ENCODE measurements at places on chromosomes 2 and 18. TPM values are rescaled to one million over a fixed set of nuclear protein-coding genes. Genes with fewer than 3 reads are reported as not detected.

- DNase-seq = no peak
These were observed 47.8 kb upstream of the SLC4A10 start for GRCh38 chr2:161576421-161576820.

- no peak for DNase-seq
These were observed 9.0 kb downstream of the ASB1 start for GRCh38 chr2:238435752-238436096.

DNA sequence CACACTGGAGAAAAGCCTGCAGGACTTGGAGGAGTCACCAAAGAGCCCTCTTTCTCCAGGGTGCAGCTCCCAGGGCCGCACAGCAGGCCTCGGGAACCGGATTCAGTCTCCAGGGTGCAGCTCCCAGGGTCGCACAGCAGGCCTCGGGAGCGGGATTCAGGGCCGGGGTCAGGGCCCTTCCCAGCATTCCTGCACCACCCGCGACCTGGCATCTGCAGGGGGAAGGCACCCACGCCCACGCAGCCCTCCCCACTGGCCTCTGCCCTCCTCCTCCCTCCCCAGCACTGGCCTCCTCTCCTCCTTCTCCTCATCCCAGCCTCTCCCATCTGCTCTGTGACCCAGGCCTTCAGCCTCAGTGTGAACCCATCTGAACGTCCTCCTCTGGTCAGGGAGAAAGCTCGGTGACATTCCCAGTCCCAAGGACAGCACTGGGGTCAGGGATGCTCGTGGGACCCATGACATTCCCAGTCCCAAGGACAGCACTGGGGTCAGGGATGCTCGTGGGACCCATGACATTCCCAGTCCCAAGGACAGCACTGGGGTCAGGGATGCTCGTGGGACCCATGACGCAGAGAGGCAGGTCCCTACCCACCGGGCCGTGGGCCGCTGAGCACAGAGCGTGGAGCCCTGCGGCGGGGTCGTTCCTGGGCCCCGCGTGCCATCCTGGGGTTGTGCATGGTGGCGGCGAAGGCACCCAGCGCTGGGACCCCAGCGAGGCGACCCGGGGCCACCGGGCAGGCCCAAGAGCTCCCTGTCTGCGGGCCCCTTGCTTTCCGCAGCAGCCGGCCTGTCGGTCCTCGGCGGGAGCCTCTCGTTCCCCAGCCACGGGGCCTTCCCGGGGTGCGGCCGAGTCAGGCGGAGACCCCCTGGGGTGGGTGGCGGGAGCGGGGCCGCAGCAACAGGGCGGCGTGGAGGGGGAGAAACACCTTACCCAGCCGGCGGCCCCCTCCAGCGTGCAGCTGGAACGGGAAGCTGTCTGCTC is 550.2 kb upstream of the SALL3 start:
- no peak for DNase-seq

- DNase-seq = no peak
These were observed 91.3 kb downstream of the ASXL2 start for GRCh38 chr2:25787020-25787419.

GRCh38 chr2:241061275-241061674 is 40.8 kb downstream of the MTERF4 start:
- no peak for DNase-seq

- DNase-seq = no peak
These were observed 133.5 kb upstream of the CDCA7 start for GRCh38 chr2:173221132-173221695.

DNA sequence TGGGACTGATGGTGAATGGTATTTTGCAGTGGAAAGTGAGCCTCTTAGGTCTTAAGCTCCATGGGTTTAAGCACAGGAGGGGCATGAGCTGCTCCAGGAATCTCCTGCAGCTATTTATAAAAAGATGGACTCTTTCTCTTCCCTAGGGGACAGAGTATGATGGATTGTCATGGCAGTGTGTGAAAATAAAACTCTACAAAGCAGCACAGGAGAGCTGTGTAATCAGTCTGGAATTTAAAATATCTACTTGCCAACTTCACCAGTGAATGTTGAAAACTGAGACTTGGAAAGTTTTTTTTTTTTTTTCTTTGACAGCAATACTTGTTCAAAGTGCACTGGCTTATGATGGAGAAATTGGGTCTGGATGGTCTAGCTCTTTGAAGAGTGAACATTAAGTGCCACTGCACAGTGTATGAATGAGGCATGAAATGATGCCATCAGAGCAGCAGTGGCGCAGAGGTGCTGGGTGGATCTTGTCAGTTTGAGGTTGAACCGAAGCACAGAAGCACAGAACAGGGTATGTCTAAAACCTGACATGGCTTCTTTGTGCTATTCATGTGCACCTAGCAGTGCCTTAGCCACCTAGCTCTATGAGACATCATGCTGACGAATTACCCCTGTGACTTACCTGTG is 245.4 kb downstream of the PTPRM start:
- DNase-seq = no peak

DNA sequence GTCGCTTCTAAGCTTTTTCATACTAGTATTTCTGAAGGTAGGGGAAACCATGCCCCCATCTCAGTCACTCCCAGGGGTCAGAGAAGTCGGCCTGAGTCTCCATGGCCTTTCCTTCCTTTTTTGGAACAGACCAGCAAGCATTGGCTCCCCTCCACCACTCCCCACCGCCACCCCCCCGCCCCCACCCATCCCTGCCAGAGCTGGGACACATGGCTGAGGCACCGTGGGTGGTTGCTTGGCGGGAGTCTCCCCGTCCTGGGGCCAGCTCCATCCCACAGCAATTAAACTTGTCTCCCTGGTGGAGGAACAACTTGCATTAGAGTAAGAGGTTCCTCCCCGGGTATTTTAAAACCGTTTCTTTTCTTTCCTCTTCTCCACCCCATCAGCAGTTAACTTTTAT is 100.8 kb upstream of the TFPI start:
- no peak for DNase-seq

GRCh38 chr18:55453186-55453585 is 134.8 kb downstream of the TCF4 start:
- no peak for DNase-seq

GRCh38 chr2:76639171-76639680 is 883.0 kb downstream of the LRRTM4 start:
- DNase-seq = no peak

DNA sequence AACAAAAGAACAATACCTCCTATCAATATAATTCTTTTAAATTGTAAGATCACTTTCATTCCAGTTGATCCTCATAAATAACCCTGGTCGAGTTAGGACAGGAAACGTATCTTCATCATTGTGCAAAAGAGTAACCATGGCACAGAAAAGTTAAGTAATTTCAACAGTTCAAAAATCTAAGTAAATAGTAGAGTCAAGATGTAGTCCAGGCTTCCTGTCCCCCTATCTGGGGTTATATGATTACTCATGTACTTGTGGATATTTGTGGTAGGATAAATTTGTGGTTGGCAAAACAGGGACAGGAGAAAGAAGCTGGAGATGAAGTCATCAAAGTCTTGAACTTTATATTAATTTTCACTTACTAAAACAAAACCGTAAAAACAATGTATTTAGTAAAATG is 772.6 kb downstream of the TSN start:
- DNase-seq = no peak

DNA sequence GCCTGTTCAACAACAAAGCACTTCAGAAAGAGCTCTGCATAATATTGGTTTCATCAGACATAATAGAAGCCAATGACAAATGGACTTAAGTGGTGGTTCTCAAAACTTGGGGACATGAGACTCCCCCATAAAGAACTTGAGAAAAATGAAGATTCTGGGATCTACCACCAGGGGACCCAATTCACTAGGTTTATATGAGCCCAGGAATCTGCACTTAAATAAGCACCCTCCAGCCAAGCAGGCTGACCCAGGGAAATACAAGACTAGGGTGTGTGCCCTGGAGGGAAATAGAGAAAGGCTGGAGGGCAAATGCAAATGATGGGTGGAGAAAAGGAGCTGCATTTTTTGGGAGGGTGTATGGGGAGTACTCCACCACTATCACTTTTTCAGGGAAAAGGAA is 52.5 kb downstream of the SATB2 start:
- no peak for DNase-seq

GRCh38 chr18:3401669-3402620 is 48.0 kb upstream of the TGIF1 start:
- no peak for DNase-seq

- no peak for DNase-seq
These were observed 161.5 kb downstream of the WDR7 start for GRCh38 chr18:56812674-56813073.

GRCh38 chr18:49343179-49343578 is 117.3 kb downstream of the DYM start:
- DNase-seq = no peak

- DNase-seq = no peak
These were observed 3.7 kb upstream of the MRPS9 start for GRCh38 chr2:105034170-105034569.

- no peak for DNase-seq
These were observed 17.0 kb upstream of the MAP3K20 start for GRCh38 chr2:173058673-173059072.

DNA sequence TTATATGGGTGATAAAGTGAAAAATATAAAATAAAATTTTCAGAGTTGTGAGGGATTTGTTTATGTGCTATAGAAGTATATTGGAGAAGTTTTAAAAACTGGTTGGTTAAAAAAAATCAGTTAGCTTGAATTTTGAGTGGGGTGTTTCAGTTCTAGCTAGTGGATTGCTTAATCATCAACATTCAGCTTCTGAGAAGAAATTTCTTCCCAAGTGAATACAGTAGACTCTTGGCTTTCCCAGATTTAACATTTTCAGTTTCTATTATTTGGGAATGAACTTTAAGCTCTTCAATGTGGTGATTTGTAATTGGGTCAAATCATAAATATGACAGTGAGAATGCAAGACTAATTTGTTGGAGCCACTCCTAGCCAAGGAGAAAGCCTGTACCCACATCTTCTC is 120.8 kb downstream of the PLCL1 start:
- no peak for DNase-seq

DNA sequence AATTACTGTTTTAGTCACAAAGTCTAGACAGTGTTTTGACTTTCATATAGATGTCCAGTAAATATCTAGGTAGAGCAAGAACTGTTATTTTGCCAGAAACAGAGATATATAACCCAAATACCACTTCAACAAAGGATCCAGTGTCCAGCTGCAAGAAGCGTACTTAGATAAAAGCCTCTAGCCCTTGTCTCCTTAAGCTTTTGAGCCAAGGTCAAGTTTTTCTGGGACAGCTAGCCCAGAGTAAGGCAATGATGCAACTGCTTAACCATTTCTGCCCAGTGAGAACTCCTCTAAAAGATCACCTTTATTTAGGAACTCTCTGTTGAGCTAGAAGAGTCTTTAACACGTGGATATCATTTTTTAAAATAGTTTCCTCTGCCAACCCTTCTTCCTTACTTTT is 1424.9 kb upstream of the NXPH2 start:
- no peak for DNase-seq

DNA sequence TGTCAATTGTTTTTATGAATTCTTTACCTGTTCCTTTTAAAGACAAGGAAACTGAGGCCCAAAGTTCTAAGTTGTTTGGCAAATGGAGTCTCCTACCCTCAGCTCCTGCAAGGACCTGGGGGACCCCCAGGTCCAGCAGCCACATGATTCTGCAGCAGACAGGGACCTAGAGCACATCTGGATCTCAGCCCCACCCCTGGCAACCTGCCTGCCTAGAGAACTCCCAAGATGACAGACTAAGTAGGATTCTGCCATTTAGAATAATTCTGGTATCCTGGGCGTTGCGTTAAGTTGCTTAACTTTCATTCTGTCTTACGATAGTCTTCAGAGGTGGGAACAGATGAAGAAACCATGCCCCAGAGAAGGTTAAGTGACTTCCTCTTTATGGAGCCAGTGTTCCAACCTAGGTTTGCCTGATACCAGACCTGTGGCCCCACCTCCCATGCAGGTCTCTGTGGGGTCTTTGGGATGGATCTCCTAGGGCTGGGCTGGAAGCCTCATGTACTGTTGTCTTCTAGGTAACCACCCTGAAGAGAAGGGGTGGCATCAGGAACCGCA is 5.6 kb upstream of the CENPA start:
- DNase-seq = no peak

DNA sequence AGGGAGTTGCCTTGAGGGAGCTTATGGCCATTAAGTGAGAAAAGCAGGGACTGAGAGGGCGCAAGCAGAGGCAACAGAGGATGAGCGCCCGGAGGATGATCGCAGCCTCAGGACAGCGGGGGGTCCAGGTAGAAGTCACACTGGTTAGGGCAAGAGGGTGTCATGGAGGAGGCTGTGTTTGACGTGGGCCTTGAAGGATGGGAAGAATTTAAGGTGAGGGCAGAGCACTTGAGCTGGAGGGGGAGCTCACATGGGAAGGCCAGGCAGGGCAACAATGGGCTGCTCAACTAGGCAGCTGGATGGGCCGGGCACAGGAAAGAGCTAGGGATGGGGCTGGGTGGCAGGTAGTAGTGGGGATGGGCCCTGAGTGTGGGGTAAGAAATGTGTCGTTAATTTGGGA is 31.9 kb downstream of the FAM228A start:
- DNase-seq = no peak

GRCh38 chr2:151051574-151052220 is 210.0 kb downstream of the RBM43 start:
- DNase-seq = no peak

Gene VAMP5
- polyA plus RNA-seq = 42.6 TPM

Gene EN1
- not detected for polyA plus RNA-seq

Gene MATN3
- polyA plus RNA-seq = 3.0 TPM

Gene TANK
- 54.1 TPM for polyA plus RNA-seq

Gene RAB10
- 126 TPM for polyA plus RNA-seq

Gene SNTG2
- 2.4 TPM for polyA plus RNA-seq

Gene COBLL1
- 154 TPM for polyA plus RNA-seq

Gene MC4R
- 0.22 TPM for polyA plus RNA-seq

Gene ALK
- 0.60 TPM for polyA plus RNA-seq

Gene TUBA3E
- not detected for polyA plus RNA-seq

Gene CD207
- polyA plus RNA-seq = not detected

Gene DUSP28
- polyA plus RNA-seq = 6.9 TPM

Gene TBC1D8
- polyA plus RNA-seq = 32.2 TPM

Gene RGPD3
- polyA plus RNA-seq = 0.25 TPM

Gene ESPNL
- polyA plus RNA-seq = 2.7 TPM

Gene SLC39A6
- 72.8 TPM for polyA plus RNA-seq

Data from renal cortex interstitium (tissue), 15 donors.